D341Med (cell line): ENCODE measurements at places on chromosomes 7 and 10.

- no peak for DNase-seq
Measured at GRCh38 chr7:105806592-105807447, 69.6 kb downstream of the ATXN7L1 start.

GRCh38 chr10:112365014-112365432 is 8.9 kb upstream of the ACSL5 start:
- DNase-seq = no peak

- DNase-seq = peak; percentile 89
Measured at GRCh38 chr10:97179731-97180362, 5.9 kb downstream of the SLIT1 start.

GRCh38 chr10:20858292-20859124 is 38.6 kb downstream of the NEBL start:
- DNase-seq = no peak

GRCh38 chr10:10685566-10685965 is 332.1 kb upstream of the CELF2 start:
- no peak for DNase-seq

GRCh38 chr10:71401056-71401455 is 4.3 kb downstream of the CDH23 start:
- no peak for DNase-seq
